ENCODE measurements at places on chromosomes 12 and 14.

DNA sequence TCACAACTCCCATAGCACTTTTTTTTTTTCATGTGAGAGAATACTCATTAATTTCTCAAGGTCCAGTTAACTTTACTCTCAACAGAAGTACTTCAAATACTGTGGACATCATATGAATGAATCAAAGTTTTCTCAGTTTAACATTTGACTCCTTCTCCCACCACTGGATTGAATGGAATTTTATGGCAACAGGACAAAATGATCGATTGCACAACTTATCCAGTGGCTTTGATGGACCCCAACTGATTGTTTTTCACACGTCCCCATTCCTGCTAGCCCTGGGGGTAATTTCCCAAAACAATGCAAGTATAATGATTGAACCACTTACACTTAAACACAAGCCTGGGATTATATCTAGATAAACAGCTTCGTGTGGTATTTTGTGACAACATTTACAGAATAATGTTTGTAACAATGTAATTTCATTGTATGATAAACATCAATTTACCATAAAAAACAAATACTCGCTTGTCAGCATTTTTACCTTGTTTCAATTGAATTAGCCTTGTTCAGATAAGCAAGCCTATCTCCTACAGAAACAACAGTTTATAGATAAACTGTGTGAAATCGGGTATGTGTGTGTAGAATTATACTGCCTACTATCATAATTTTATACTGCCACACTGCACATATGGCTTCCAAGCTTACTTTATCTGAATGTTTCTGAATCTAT, 60.9 kb downstream of the SOX5 start:
- DNase-seq, result no peak

DNA sequence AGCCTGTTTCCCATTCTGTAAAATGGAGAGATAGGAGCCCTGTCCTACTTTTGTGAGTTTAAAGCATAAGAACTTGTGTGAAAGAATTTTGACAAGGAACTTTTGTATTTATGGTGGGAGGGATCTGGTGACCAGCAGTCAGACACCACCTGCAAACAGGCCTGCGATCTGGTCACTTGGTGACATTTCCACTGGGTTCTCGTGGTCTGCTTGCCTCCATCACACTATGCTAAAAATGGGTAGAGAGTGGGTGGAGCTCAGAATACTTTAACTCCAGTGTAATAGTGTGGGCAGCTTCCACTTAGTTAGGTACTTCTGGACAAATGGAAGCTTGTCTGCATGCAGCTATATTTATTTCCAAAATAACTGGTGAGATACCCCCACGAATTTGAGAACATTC, 26.5 kb upstream of the PLXNC1 start:
- DNase-seq, result no peak

- no peak for DNase-seq
Observed at GRCh38 chr12:8780389-8780788, 42.0 kb upstream of the A2ML1 start.

DNA sequence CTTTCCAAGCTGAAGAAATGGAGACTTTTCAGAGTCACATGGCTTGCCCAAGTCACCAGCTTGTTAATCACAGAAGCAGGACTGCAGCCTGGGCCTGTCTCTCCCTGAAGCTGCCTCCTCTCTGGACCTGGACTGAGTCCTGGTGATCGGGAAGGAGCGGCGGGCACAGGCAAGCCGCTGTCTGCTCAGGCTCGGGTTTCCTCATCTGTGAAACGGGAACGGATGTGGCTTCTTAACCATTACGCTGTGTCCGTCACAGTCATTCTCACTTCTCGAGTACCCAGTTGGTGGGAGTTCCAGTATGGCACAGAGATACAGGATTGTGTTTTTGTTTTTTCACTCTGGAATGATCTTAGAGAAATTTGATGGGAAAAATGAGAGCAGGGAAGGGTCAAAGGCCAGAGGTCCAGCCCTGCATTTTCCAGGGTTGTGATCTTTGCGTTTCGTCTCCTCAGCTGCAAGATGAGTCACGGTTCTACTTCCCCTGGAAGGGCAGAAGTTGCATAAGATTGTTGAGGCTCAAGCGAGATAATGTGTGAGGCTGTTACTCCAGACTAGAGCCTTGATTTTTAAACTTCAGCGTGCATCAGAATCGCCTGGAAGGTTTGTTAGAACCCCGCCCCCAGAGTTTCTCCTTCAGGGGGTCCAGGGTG, 7.6 kb upstream of the LRTM2 start:
- DNase-seq, result no peak

DNA sequence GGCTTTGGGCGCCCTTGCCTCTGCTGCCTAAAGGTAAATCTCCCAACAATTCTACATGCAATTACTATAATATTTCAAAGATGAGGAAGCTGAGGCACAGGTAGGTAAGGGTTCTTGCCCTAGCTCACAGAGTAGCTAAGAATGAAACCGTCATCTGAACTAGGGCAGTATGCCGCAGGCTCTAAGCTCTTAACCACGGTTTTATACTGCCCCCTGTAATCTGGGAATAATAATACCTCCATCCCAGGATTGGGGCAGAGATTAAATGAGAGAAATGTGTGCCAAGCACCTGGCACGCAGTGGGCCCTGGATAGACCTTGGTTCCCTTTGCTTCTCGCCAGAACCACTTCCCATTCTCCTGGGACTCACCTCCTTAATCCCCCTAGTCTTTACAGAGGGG, 1.5 kb upstream of the HRK start:
- no peak for DNase-seq

GRCh38 chr14:24978862-24979724, 70.9 kb downstream of the STXBP6 start:
- no peak for DNase-seq

GRCh38 chr14:101498526-101498860, 62.8 kb upstream of the DIO3 start:
- no peak for DNase-seq

GRCh38 chr12:127650626-127651025, 616.3 kb upstream of the TMEM132C start:
- DNase-seq, result no peak

DNA sequence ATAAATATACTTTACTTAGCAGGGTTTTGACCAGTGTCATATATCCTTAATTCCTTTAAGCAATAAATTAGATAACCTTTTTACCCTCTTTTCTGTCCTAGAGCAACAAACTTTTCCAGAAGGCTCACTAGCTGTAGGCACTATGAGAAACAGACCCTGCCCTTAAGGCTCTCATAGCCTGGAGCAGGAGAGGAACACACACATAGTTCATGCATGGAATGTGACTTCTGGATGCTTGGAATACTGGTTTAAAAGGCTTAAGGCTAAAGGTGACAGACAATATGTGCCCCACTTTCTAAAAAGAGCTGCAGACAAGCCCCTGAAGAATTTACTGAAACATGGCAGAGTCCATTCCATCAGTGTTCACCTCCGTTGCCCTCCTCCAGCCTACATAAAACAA, 237.2 kb downstream of the TTC8 start:
- DNase-seq, result no peak

GRCh38 chr14:92984896-92985295, 61.9 kb downstream of the CHGA start:
- no peak for DNase-seq

DNA sequence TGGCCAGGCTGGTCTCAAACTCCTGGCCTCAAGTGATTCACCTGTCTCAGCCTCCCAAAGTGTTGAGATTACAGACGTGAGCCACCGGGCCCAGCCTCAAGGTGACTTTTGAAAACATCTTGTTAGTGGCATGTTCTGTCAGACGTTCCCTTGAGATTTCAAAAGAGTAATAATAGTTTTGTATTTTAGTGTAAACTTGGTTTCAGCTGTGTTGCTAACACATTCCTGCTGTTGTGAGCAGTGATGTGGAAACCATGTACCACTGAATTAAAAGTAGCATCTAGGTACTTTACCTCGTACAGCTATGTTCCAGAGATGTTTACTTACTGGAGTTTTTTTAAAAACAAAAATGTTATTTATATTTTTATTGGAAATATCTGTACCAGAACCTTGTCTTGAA, 111.3 kb downstream of the AEBP2 start:
- no peak for DNase-seq

- DNase-seq, result no peak
Observed at GRCh38 chr12:3662521-3662921, 90.4 kb downstream of the CRACR2A start.

- DNase-seq, result no peak
Observed at GRCh38 chr12:66774929-66775328, 96.1 kb upstream of the GRIP1 start.

DNA sequence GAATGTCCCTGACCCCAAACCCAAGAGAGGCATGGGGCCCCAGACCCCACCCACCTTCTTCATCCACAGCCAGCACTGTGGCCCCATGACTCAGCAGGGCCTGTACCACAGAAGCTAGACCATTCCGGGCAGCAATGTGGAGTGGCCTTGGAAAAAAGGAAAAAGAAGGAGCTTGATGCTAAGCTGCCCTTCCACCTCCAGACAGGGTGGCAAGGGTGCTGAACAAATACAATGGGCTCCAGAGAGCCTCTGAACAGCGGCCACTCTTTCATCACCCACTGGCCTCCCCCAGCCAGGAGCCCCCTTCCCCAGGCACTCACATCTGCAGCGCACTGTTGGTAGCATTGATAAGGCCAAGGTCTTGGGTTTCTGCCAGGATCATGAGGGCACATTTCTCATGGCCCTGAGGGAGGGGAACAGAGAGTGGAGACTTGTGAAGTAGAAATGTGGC, 13.9 kb downstream of the SLC39A5 start:
- no peak for DNase-seq

- DNase-seq, result no peak
Observed at GRCh38 chr12:46489951-46490388, 117.4 kb upstream of the SLC38A2 start.

DNA sequence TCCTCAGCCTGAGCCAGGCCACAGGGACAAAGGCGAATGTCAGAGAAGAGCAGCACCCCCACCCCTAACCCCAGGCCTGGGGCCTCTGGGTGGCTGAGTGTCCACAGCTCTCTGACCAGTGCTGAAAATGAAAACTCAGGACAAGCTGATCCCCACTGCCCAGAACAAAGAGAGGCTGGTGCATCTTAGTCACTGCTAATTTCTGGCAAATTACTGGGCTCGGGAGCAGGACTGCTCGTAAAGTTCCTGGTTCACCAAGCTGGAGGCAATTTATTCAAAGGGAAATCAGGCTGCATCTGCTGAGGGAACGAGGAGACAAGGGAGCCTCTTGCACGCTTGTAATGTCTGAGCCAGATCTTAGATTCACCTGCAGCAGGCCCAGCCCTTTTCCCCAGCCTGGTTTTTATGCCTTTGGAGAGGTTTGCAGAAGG, 43.2 kb downstream of the CALM1 start:
- DNase-seq, result no peak
